GM12878 (cell line): ENCODE measurements at places on chromosomes 12 and 14. TPM values are rescaled to one million over a fixed set of nuclear protein-coding genes. Genes with fewer than 3 reads are reported as not detected.

Gene CPNE6
- total RNA-seq = 0.13 and 0.18 TPM in 2 replicates

Gene PPP1R36
- total RNA-seq = not detected in 2 replicates

Gene ESRRB
- total RNA-seq = 0.18 TPM in 1 of 2 replicates, not detected in the other

Gene CFAP73
- 0.18 TPM in 1 of 2 replicates, not detected in the other for total RNA-seq

Gene OR4K13
- not detected in 2 replicates for total RNA-seq

Gene ACSS3
- 0.31 TPM in 1 of 2 replicates, not detected in the other for total RNA-seq

Gene DPY19L2
- total RNA-seq = 0.24 and 0.44 TPM in 2 replicates

Gene GUCY2C
- total RNA-seq = 0.08 TPM in 1 of 2 replicates, not detected in the other

Gene MMP14
- 1.1 and 1.8 TPM in 2 replicates for total RNA-seq

Gene TMEM121
- 3.2 and 3.4 TPM in 2 replicates for total RNA-seq

DNA sequence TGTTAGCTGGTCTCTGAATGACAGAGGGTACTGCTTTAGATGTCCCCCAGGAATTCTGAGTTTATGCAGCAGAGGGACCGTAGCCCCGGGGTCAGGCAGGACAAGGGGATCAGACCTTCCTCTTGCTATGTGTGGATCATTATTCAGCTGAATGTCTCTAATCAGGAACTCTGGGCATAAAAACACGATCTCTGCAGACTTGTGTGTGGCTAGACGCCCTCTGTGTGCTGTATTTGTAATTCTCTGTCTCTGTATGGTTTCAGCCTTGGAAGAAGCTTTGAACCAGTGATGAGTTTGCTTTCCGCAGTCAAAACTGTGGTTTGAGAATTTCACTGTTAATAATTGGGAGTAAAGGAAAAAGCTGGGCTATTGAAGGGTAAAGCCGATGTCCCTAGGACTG lies 125.3 kb downstream of the ETV6 start:
- no peak for DNase-seq
- H3K4me1 ChIP-seq = peaks cover 78% of the 10 kb centered on the region
- no peaks in the 10 kb centered on the region for H3K27me3 ChIP-seq
- H3K36me3 ChIP-seq = peaks cover 19% of the 10 kb centered on the region

DNA sequence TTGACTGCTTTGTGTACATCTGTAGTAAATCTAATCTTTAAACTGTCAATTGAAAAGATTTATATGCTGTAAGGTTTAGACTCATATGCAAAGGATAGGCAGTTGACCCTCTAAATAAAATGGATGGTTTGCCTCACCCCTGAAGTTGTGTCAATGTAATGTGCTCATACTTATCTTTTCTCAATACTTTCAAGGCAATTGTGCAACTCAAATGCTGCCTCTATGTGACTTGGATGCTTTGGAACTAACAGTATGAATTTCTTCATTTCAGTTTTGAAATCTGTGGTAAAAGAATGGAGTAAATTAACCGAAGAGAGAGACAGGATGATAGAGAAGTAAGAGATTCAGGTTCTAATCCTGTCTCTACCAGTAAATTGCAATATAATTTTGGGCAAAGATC lies 9.7 kb downstream of the PDE6H start:
- no peak for DNase-seq
- no peaks in the 10 kb centered on the region for H3K36me3 ChIP-seq
- H3K4me1 ChIP-seq = peaks cover 11% of the 10 kb centered on the region
- no peak overlapping the region for H3K4me3 ChIP-seq
- H3K27ac ChIP-seq = no peak overlapping the region

- H3K4me1 ChIP-seq = no peaks in the 10 kb centered on the region
- no peak for DNase-seq
- H3K27me3 ChIP-seq = no peaks in the 10 kb centered on the region
- no peaks in the 10 kb centered on the region for H3K36me3 ChIP-seq
- no peak overlapping the region for H3K4me3 ChIP-seq
- no peak overlapping the region for H3K27ac ChIP-seq
These were observed 1.2 kb downstream of the NOVA1 start for GRCh38 chr14:26596543-26597061.

DNA sequence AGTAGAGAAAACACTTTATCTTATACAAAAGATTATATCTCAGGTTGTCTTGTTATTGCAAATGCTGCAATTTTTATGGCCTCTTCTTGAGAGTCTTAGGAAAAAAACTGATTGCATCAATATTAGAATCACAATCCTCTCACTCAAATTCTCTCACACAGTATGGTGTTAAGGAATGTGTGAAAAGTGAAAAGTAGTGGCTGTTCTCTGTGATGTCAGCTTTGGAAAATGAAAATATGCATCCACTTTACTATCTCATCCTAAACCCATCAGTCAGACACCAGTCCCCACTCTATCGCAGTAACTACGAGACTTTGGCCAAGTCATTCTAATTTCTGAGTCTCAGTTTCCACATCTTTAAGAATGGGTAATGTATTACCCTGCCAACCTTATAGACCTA lies 32.6 kb upstream of the NTF3 start:
- DNase-seq = no peak
- H3K4me3 ChIP-seq = no peak overlapping the region

DNA sequence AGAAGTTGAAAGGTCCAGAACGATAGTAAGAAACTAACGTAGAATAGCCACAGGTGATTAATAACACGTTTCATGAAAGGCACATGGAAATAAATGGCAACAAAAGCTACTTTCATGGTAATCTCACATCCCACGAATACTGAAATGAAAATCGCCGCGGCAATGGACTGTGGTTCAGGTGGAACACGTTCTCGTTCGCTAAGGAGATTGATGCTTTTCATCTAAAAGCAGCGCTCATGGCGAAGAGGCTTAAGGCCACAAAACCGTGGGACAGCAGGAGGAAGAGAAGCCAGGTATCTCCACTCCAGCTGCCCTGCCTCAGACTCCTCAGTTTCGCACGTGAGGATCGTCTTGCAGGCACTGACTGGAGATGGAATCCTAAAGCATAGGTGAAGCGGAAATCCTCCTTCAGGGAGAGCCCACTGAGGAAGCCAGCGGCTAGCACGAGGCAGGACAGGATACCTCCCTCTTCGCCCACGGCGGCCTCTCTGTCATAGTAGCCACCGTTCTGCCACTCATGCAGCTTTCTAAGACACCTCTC lies 696 bp upstream of the GPHN start:
- H3K36me3 ChIP-seq = no peaks in the 10 kb centered on the region
- no peaks in the 10 kb centered on the region for H3K27me3 ChIP-seq

DNA sequence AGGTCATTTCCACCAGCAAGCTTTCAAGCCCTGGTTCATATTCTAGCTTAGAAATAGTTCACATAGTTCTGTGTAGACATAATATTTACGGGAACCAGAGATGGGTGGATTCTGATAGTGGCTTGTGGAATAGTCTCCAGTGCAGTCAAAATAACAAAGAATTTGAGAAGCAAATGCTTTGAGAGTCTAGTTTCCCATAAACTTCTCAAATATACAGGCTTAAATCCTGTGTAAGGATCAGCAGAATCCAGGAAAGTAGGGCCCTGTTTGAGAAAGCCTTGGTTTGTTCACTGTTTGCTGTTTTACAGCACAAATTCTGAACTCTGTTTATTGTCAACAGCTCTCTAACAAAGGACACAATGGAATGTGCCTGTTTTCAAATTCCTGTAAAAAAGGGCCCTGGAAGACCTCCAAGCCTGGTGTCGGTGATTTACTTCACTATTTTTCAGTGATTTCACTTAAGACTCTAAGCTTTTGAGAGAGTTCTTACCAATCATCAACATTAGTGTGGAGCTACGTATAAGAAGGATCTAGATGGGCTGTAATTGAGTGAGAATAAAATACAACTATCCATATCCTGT lies 11.4 kb upstream of the FOS start:
- H3K27me3 ChIP-seq = peaks cover 4% of the 10 kb centered on the region; the same call in 1 of the 2 replicates
- H3K4me3 ChIP-seq = no peak overlapping the region
- H3K4me1 ChIP-seq = no peaks in the 10 kb centered on the region
- H3K36me3 ChIP-seq = no peaks in the 10 kb centered on the region

DNA sequence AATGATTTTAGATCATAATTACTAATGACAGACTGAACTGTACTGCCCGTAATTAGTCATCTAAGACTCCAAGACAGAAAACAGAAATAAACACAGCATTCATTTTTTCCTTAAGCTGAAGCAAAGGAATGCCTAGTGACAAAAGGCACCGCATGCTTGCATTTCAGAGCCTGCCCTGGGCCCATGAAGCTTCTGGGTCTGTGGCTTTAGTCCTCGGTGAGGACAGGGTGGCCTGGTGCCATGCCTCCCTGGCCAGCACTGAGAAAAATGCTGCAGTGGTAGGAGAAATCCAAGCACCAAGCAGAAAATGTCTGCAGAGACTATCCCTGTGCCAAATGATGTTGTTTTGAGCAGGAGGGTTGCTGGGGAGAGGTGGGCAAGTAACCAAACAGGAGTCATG lies 171.6 kb downstream of the CALM1 start:
- no peaks in the 10 kb centered on the region for H3K27me3 ChIP-seq
- no peaks in the 10 kb centered on the region for H3K36me3 ChIP-seq
- H3K4me3 ChIP-seq = no peak overlapping the region

DNA sequence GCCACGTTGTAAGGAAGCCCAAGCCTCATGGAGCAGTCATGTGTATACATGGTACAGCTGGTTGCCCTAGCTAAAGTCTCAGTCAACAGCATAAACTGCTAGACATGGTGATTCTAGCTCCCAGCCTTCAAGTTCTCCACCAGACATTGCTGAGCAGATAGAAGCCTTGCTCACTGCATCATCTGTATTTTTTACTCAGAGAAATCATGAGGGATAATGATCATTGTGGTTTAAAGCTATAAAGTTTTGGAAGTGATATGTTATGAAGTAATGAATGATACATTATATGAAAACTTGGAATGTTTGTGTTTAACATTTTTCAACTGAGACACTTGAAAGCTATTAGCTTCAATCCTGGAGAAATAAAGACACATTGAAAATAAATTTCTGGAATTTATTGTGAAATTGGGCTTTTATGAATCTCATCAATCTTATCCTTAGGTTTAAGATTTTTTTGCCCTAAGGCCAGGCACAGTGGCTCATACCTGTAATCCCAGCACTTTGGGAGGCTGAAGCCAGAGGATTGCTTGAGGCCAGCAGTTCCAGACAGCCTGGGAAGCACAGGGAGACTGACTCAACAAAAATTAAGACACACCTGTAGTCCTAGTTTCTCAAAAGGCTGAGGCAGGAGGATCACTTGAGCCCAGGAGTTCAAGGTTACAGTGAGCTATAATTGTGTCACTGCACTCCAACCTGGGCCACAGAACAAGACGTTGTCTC lies 5.6 kb upstream of the NFATC4 start:
- peaks cover under 1% of the 10 kb centered on the region for H3K27me3 ChIP-seq
- DNase-seq = no peak
- H3K4me1 ChIP-seq = peaks cover 15% of the 10 kb centered on the region
- H3K27ac ChIP-seq = no peak overlapping the region
- H3K4me3 ChIP-seq = no peak overlapping the region

DNA sequence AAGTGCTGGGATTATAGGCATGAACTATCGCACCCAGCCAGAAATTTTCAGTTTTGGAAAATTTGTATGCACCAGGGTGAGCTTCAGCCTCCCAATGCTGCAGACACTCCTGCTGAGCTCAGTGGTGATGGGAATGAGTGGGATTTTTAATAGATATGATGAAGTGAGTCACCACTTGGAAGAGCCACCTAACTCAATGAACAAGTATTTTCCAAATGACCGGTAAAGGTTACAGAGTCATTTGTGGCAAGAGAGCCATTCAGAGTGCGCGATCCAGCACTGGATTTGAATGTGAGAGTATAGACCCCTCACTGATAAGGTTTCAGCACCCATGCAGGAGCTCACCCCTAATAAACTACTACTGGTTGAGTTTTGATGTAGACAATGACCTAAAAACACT lies 100.7 kb downstream of the PPP2R5C start:
- no peak overlapping the region for H3K27ac ChIP-seq
- H3K27me3 ChIP-seq = no peaks in the 10 kb centered on the region
- H3K36me3 ChIP-seq = peaks cover 6% of the 10 kb centered on the region
- no peak overlapping the region for H3K4me3 ChIP-seq
- no peak for DNase-seq

DNA sequence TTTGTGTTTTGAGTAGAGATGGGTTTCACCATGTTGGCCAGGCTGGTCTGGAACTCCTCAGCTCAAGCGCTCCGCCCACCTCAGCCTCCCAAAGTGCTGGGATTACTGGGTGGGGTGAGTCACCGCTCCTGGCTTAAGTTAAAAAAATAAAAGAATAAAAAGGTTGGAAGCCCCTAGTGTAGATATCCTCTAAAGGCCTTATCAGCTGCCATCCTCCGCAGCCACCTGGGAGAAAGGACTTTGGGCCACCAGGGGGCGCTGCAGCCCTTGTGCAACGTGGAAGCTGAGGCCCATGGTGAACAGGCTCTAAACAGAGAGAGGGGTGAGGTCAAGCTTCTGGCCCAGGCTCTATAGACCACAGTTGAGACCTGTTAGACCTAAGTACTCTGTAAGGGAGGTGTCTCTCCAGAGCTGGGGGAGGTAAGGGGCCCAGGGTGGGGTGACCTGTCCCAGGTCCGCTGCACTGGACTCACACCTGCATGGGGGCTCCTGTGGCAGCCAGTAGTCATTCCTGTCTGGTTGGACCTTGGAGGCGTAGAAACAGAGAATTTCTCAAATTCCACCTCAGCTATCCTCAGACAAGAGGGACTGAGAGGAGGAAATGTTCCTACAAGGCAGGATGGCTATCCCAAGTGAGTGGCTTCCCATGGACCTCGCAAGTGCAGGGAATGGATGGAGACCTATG lies 14.0 kb upstream of the RACGAP1 start:
- H3K27ac ChIP-seq = no peak overlapping the region
- no peaks in the 10 kb centered on the region for H3K4me1 ChIP-seq
- H3K4me3 ChIP-seq = no peak overlapping the region
- no peaks in the 10 kb centered on the region for H3K27me3 ChIP-seq
